ENCODE measurements at places on chromosomes 4 and X. TPM values are rescaled to one million over a fixed set of nuclear protein-coding genes. Genes with fewer than 3 reads are reported as not detected.
A peak's percentile ranks its signal among the peaks of the same experiment; 100 is the strongest.

GRCh38 chrX:154471839-154472684 is 7.0 kb downstream of the LAGE3 start:
- DNase-seq = no peak

DNA sequence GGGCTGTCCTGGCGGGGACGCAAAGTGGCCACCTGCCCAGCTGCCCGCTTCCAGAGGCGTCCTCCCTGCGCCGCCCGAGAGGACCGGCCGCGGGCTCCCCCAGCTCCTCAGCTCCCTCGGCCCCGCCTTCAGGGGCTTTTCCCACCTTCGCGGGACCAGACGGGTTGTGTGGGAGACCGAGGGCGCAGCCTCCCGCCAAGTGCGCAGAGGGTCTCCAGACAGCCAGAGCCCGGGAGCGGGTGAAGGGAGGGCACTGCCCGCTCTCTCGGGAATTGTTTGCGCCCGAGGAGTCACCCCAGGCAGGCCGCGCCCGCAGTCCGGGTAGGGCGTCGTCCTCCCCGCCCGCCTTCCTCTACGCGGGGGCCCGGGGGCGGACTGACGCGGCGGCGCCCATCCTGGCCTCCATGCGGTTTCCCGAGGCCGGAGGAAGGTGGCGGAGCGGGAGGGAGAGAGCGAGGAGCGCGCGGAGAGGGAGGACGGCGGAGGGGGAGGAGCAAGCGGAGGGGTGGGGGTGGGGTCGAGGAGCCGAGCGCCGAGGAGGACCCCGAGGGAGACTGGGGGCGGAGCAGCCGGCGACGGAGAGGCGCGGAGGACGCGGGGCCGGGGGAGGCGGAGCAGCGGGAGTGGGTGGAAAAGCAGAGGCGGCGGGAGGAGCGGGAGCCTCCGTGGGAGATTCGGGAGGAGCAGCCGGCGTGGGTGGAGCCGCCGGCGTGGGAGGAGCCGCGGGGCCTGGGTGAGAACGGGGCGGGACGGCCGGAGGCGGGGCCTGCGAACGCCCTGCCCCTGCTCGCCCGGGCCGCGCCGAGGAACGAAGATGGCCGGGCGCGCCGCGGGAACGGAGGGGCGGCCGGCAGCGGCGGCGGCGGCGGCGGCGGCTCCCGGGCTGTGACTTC is 47.5 kb downstream of the CLDN34 start:
- DNase-seq = peak; percentile 94

GRCh38 chr4:130576218-130576617 is 1480.3 kb downstream of the C4orf33 start:
- no peak for DNase-seq

DNA sequence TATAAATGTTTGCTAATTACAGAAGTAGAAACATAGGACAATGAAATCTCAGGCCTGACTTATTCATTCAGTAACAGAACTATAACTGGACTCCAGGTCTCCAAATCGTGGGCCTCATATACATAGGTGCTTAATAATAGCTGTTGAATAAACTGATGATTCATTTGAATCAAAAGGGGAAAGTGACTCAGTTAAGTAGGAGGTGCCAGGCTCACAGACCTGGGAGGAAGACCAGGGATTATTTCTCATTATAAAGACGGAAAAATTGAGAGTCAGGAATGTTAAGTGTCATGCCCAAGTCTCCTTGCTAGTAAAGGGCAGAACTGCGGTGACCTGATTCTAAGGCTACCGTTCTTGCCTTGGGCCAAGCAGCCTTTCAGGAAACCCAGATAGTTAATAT is 131.5 kb downstream of the HS3ST1 start:
- DNase-seq = no peak

DNA sequence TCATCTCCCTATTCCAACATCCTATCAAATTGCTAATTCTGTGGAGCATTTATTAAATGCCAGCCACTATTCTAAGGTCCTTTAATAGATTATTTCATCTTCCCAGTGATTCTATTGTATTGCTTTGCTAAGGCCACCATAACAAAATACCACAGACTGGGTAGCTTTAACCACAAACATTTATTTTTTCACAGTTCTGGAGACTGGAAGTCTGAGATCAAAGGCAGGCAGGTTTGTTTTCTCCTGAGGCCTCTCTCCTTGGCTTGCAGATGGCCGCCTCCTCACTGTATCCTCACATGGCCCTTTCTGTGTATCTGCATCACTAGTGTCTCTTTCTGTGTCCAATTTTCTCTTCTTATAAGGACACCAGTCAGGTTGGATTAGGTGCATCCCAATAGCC is 64.5 kb downstream of the CPE start:
- DNase-seq = no peak

DNA sequence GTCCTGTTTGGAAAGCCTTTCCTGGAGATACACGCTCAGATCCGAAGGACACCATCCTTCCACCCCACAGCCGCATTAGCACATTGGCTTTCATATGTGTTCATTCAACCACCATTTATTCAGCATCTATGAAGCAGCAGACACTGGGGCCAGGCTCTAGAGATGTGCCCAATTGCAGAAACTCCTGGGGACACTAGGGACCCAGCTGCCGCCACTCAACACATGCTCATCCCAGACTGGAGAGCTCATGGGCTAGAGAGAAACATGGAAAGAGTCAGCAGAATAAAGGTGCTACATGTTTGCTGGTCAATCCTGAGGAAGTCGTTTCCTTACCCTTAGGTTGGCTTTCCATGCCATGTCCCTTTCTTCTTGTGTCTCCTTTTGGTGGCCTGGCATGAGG is 7.6 kb downstream of the CTAG1A start:
- DNase-seq = no peak

- no peak for DNase-seq
Observed at GRCh38 chrX:122464341-122464740, 719.7 kb upstream of the GRIA3 start.

GRCh38 chr4:156098805-156099204 is 145.1 kb upstream of the CTSO start:
- no peak for DNase-seq

GRCh38 chr4:124884316-124884715 is 171.8 kb upstream of the ANKRD50 start:
- DNase-seq = no peak

DNA sequence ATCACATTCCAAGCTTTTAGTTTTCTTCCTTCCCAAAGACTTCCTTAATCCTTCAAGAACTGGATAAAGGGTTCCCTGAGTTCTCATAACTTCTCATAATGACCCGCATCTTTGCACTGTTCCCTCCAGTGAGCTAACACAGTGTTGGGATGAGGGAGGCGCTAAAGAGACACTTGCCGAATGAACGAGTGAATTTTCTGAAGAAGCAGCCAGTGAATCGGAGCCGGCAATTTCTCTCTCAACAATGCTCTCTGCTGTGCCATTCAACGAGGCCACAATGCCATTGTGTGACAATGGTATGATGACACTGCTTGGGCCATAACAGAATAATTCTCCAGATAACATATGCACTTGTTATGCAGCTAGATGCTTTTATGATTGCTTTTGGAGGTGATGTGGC is 51.4 kb upstream of the ZFP42 start:
- no peak for DNase-seq

DNA sequence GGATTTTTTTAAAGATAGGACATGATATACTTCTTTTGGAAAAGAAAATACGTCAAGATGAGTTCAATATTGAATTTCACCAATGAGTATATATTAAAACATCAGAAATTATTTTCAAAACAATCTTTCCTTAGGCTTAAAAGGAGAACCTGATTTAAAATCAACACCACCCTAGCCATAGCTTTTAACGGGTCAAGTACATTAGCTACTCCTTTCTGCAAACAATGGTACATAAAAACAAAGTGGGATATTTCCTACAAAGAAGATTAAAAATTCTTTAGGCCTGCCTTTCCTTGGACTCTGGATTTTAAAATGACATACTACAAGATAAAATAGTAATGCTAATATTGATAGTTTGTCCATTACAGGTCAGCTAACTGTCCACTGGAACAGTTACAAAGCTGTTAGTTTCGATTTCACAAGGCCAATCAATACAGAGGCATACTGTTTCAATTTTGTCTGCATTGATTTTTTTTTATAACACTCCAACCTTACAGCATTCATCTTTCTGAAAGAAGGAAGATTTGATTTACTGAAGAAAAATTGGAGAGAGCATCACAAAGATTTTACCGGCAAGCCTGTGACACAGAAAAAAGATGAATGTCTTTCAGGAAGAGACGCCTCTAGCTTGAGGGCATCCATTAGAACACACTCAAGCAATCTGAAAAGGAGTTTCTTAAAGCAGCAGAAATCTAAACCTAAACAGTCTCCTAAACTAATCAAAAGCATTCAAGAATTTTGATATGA is 97.2 kb downstream of the MAB21L2 start:
- DNase-seq = no peak

XPNPEP2 gene
- 0.68 TPM for total RNA-seq

VCX3A gene
- not detected for total RNA-seq

CPE gene
- total RNA-seq = 56.2 TPM

AGTR2 gene
- 0.16 TPM for total RNA-seq

ZNF157 gene
- not detected for total RNA-seq
